ENCODE measurements at places on chromosomes 5 and 9.

GRCh38 chr5:55438998-55439397 is 95.8 kb downstream of the PLPP1 start:
- DNase-seq: no peak

DNA sequence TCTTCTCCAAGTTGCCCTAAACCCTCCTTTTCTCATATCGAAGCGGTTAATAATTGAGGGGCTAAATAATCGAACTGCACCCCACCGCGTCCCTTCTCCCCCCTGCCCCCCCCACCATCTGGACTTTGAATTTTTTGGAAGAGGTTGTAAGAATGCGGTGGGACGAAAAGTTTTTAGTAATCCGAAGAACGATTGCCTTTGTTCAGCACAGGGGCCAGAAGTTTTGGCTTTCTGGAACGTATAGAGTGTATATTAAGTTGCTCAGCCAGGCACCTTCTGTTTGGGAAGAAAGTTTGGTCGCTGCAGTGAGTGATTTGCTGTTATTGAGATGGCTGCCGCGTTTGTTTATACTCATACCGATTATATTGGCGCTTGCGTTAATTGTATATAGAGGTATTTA is 518 bp downstream of the ERBIN start:
- no peak for DNase-seq

DNA sequence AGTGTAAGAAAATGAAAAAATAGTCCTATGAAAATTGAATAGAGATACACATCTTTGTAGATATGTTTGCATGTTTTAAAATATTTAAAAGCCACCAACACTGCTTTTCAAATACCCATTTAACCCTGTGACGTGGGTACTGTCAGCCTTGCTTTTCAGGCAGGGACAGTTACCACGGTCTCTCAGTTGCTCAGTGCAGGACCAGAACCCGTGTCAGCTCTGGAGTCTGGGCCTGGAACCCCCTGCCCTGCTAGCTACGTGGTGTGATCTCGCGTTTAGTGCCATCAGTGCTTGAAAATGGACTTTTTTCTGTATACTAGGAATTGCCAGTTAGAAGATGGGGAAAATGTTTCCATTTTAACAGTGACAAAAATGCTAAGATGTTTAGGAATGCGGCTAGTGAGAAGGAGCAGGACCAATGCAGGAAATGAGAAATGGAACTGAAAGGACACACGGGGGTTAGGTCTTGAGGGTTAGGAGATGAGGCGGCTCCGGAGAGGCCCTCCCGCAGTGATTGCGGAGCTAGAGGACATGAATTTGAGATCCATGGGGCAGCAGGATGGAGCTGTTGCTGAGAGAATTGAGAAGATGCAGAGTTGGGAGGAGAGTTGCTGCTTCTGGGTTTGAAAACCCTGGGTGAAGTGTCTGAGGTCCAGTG is 13.7 kb downstream of the RNU6ATAC start:
- no peak for DNase-seq

- no peak for DNase-seq
These were observed 1.1 kb upstream of the ORM1 start for GRCh38 chr9:114321759-114322158.

GRCh38 chr9:97220894-97221477 is 86.5 kb upstream of the CCDC180 start:
- DNase-seq: no peak

DNA sequence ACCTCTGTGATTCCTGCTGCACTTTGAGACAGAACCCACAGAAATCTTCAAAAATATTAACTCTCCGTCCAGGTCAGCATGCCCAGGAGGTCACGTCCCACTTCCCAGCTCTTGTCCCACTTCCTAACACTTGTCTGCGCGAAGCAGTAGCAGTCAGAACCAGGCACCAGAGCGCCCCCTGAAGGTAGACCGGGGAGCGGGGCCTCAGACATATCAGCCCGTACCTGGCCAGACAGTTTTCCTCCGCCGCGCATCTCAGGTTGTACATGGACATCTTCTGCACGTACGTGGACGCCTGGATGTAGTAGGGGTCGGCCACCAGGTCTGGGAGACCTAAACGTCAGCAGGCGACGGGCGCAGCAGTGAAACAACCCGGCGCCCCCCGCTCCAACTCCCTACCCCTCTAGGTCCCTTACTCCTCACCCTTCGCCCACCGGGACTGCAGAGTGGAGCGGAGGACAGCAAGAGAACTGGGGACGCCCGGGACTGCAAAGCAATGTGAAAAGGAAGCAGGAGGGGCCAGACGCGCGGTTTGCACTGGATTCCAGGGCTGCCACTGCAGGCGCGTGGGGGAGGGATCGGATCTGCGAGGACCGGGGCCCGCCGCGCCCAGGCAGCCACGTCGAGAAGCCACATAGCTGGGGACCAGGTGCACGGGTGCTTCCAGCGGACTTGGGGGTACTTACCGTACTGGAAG is 1.2 kb downstream of the LOX start:
- no peak for DNase-seq

DNA sequence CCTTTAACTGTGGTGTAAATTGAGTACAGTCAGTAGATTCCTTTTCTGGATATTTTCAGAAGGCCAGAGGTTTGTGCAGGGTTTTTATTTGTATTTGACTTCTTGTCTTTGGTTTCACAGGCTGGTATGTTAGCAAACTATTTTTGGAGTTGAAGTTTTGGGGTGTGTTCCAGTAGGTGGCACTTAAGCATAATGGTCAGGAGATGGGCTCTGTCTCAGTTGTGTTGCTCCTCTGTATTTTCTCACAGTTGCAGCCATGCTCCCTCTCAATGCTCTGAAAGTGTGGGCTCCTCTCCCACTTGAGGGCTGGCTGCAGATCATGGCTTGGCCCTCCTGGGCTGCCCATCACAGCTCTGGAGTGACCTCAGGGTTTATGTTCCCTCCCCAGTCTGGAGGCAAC is 267.0 kb upstream of the PCSK5 start:
- no peak for DNase-seq

DNA sequence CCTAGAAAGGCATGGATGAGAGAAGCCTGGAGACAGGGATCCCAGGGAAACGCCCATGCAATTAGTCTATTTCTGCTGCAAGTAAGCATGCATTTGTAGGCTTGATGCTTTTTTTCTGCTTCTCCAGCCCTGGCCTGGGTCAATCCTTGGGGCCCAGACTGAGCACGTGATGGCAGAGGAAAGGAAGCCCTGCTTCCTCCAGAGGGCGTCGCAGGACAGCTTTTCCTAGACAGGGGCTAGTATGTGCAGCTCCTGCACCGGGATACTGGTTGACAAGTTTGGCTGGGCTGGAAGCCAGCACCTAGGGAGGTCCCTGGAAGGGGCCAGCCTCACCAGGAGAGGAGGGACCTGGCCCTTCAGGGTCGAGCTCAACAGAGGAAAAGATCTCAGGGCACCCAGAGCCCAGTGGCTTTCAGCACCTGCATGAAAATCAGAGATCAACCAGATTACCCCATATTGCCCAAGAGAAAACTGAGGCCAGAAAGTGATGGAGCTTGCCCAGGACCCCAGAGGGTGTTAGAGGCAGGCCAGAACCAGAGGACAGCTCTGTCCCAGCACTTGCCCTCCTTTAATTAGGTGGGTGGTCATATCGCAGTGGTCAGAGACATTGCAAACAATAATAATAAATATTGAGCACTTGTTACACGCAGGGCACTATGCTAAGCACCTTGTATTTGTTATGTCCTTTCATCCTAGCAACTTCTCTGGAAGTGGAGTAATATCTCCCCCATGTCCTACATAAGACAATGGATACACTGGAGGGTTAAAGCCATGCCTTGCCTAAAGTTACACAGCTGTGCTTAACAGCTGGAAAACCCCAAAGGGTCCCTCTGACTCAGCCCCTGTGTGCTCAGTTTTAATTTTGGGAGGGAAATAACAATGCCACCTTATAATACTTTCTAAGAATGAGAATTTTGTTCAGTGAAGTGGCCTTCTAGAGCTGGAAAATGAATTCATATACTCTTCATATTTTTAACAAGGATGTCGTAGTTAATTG is 67.1 kb downstream of the KLF4 start:
- DNase-seq: no peak

DNA sequence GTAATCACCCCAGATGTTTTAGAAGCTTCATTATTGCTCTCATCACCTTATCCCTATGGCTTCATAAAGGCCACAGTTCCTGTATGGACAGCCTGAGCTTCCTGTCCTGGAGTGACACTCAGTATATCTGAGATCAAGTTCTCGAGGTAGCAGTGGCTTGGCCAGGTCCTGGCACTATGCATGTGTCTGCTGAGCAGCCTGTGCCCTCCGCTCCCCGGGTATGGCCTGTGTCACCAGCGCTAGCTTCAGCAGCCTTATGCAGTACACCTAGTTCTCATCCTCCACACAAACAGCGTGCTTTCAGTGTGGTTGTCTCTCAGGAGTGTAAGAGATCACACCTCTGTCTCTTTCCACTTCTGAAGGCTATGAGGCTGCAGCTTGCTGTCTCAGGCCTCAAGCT is 514.7 kb downstream of the DIRAS2 start:
- DNase-seq: no peak

- no peak for DNase-seq
These were observed 141.6 kb downstream of the INSYN2B start for GRCh38 chr5:169838688-169839087.

GRCh38 chr9:133380734-133381133 is 4.6 kb downstream of the STKLD1 start:
- DNase-seq: no peak

DNA sequence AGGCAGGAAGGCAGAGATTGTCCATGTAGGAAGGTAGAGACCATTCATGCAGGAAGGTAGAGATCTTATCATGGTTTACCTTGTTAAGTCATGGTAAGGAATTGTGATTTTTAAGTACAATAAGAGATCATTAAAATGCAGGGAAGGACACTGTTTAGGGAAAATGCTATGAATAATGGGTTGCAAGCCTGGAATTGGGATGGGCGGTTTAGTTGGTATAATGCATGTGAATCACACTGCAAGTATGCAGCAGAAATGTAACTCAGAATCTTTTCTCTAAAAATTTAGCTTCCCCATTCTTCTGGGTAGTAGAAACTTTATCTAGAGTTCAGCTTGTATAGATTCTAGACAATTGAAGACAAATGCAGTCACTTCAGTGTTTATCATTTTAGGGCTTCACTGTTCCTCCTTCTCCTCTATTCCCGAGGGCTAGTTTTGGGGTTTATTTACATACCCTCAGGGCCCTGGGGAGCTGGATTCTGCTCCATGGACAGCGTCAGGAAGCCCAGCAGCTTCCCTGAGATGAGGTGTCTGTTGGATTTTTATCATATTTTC is 212.0 kb downstream of the SREK1 start:
- no peak for DNase-seq

DNA sequence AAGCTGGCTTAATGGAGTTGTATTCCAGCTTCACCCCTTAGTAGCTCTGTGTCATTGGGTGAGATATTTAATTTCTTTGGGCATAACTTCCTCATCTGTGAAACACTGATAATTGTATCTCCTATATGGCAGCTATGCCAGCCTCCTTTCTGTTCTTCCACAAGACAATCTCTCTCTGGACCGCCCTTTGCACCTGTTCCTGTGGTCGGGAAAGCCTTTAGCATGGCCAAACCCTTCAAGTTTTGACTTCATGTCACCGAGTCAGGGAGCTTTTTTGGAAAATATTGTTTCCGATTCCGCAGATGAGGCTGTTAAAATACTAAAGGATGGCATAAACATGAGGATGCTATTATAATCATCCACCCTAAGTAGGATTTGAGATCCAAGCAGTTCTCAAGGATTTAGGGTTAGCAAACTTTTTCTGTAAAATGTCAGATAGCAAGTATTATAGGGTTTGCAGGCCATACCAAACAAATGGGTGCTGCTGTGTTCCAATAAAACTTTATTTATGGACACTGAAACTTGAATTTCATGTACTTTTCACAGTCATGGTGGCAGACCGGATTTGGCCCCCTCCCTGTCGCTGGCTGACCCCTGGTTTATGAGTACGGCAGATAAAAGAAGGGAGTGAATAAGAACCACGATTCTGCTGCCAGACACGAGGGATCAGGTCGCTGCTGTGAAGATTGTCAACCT is 695 bp upstream of the NDFIP1 start:
- DNase-seq: no peak

DNA sequence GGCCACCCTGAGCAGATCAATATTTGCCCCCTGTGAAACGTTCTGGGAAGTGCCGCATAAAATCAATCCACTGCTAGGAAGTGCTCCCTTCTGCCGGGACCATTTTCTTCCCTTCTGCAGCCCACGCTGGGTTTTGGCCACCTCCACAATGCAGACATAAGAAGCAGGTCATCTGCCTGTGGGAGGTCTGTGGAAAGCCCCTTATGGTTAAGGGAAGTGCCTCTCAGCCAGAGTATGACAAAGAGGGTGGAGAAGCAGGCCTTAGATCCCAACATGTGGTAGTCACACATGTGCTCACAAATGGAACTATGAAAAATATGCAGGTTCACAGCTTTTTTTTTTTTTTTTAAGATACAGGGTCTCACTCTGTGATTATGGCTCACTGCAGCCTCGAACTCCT is 82.8 kb downstream of the SLC1A3 start:
- no peak for DNase-seq

DNA sequence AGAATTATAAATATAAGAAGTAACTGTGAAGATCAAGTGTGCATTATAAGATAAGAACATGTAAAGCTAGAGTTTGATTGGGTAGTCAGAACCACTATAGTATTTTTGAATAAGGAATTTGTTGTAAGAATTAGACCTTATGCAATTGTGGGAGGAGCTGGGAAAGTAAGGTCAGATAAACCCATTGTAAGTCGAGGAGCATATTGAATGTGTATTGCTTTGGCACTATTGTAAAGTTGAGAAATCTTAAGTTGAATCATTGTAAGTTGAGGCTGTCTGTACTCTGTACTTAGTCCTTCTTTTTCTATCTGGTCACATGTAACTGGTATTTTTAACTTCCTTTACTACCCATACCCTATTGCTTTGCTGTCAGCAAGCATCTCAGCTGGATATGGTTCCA is 158.7 kb downstream of the CCDC171 start:
- DNase-seq: no peak

DNA sequence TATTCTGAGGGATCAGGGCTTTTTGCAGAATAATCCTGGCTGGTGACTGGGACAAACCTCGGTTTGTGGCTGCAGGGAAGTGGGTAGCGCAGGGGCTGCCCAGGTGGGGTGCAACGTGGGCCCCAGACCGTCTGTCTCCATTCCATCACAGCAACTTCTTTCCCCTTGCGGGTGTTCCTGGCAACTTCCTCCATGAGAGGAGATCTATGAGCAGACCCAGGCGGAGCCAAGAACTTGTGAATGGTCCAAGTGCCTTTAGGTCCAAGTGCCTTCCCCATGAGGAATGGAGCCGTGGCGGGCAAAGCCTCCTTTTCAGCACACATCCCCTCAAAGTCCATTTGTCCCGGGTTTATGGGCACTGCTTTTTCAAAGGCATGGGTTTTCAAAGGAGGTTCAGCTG is 136.5 kb downstream of the PHF2 start:
- DNase-seq: no peak

GRCh38 chr5:17400724-17401469 is 97.1 kb upstream of the TAF11L2 start:
- DNase-seq: no peak

DNA sequence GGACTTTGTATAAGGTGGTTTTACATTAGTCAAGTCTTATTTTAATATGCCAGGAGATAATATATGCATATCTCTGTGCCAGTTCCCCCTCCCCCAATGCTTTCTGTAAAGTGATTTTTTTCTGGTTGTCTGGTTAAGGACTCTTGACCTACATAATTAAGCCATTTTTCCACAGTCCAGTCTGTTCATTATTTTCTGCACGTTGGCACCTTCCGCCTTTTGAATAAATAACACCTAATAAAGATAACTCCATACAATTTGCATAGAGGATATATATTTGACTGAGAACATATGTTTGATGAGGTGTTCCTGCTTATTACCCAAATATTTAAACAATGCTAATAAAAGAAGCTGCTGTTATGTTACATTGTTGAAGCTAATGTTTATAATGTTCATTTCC is 320.9 kb downstream of the DMAC1 start:
- DNase-seq: no peak

- no peak for DNase-seq
These were observed 114.3 kb downstream of the DEPDC1B start for GRCh38 chr5:60585618-60586017.

Data from esophagus squamous epithelium (tissue), 5 donors.